NCI-H2171 treated with DMSO at 0.1 percent for 48 hours (cell line): ENCODE measurements at places on chromosomes 12 and 14.

GRCh38 chr14:53621921-53622320, 334.7 kb downstream of the BMP4 start:
- DNase-seq = no peak

GRCh38 chr14:20341646-20342045, 1.8 kb upstream of the PARP2 start:
- no peak for DNase-seq

DNA sequence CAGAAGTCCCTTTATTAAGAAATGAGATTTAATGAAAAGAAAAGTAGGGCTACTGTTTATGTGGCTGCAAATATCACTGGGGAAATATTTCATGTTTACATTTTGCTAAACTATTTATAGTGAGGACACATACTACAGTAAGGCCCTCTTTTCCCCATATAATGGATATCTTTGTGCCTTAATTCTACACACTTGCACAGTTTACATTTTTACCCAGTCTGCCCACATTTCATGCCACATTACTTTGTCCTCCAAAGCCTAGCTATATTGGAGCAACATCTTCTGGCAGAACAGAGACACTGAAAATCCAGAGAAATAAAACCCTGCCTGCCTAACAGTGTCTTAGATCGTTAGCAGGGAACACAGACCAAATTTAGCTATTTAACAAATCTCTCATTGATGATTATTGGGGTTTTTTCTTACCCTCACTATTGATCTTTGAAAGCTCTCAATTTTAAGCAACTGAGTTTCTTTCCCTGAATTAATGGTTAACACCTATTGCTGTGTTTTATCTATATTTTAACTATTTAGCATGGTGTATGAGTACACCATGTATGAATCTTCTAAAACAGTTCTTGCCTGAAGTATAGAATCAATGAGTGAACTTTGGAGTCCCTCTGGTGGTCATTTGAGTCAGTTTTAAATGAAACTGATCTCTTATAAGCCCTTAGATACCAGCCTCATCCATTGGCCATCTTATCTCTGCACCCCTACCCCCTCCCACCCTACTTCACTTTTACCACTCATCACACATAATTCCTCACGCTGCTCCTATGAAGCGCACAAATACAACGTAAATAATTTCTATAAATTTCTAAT, 170.2 kb downstream of the BCAT1 start:
- no peak for DNase-seq

GRCh38 chr12:111228916-111229666, 139.8 kb downstream of the PHETA1 start:
- no peak for DNase-seq

- DNase-seq = no peak
These were observed 24.6 kb upstream of the SERPINA1 start for GRCh38 chr14:94412671-94413638.

DNA sequence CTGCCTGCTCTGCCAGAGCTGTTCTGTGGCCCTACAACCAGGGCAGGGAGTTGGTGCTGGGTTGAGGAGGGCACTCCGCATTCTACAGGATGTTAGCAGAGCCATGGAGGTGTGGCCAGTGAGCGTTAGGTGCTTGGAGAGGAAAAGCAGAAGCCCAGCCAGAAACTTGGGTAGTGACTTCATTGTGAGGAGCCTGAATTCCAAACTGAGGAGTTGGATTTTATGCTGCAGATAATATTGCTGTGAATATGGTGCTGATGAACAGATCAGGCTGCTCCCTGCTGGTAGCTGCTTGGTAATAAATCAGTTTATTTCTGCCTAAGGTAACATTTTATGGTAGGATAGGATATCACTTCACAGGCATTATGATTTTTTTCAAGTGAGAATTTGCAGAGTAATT, 7.1 kb upstream of the CCDC175 start:
- DNase-seq = peak; percentile 73

- DNase-seq = peak; percentile 9
These were observed 1346.4 kb downstream of the TMEM121 start for GRCh38 chr14:106872611-106873446.

GRCh38 chr14:68476212-68477109, 316.4 kb downstream of the ZFP36L1 start:
- DNase-seq = no peak

GRCh38 chr14:105376521-105377440, 21.6 kb upstream of the TEX22 start:
- DNase-seq = no peak

- peak; percentile 95 for DNase-seq
These were observed at the start of gene ZC2HC1C for GRCh38 chr14:75069121-75069810. Gene ZC2HC1C (plus strand): TSS chr14:75069641. CDS start chr14:75070574, 933 bp downstream.

DNA sequence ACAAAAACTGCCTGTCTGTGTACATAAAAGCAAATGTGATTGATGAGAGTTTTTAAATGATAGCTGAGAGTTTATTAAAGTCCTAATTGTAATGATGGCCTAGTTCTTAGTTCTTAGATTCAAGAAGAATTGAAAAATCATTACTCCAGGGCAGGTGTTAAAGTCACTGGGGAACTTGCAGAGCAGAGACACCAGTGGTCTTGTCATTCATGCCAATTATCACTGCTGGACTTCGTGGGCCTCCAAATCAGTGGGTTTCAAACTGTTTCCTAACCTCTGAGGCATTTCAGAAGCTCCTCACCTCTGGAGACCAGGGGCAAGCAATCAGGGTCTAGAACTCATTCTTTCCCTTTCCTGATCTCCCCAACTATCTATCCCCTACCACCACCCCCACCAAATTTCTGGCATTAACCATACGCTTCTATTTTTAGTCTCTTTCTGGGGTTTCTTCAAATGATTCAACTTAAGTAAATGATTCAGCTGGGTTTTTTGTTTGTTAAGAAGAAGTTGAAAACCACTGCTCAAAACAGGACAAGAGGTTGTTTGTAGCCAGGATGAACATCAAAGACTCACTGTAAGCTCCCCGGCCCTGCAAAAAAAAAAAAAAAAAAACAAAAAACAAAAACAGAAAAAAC, 80.1 kb downstream of the CEP83 start:
- DNase-seq = no peak

- no peak for DNase-seq
These were observed 8.4 kb downstream of the FBXO33 start for GRCh38 chr14:39423793-39424192.

DNA sequence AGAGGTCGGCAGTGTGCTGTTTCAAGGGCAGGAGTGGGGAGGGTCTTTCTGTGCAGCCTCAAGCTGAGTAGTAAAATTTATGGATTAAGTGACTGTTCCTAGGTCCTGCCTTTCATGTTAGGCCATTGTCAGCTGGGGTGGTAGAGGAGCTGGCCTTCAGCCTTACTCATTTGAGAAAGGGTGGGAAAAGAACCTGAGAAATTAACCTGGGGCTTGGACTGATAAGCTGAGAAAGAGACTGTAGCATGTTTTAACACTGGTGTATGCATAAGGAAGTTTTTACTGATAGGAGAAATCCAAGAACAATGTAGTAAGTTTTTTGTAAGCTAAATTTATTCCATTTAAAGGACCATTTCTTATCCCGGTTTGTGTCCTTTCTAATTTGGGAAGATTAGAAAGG, 20.7 kb downstream of the IFT43 start:
- no peak for DNase-seq

- DNase-seq = no peak
These were observed 429.3 kb upstream of the SOX5 start for GRCh38 chr12:24378548-24379407.

GRCh38 chr14:99808515-99808914, 15.3 kb downstream of the EML1 start:
- DNase-seq = no peak

DNA sequence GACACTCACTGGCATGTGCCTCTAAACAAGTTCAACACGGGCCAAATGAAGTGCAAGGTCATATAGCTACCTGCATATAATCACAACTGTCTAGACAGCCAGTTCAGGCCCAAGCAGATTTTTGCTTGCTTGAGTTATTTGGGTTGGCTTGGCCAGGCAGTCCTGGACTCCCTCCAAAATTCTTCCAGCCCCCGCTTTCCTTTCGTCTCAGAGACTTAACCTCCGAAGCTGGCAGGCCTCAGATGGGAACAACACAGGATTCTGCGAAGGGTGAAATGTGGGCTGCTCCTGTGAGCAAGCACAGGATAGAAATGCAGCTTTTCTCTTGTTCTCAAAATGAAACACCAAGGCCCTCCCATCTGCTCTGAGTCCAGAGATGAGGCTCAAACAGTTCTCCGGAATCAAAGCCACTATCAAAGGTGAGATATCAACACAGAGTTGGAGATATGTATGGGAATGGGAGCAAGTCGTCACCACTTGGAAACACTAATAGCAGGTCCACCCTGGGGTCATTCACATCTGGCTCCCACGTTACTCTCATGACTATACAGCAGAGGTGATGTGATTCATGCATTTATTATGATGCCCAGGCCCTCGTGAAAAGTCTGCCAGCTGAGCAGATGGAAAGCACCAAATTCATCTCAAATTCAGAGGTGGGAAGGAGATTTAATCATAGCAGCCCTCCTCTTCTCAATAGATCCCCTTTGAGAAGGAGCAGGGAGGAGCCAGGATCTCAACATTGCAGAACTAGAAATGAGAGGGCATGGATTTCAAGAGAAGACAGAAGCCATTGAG, 389.8 kb downstream of the NUAK1 start:
- DNase-seq = no peak

- DNase-seq = no peak
These were observed 180.9 kb downstream of the CHST11 start for GRCh38 chr12:104637604-104638003.

GRCh38 chr12:26116829-26117715, 7.8 kb downstream of the BHLHE41 start:
- DNase-seq = no peak

DNA sequence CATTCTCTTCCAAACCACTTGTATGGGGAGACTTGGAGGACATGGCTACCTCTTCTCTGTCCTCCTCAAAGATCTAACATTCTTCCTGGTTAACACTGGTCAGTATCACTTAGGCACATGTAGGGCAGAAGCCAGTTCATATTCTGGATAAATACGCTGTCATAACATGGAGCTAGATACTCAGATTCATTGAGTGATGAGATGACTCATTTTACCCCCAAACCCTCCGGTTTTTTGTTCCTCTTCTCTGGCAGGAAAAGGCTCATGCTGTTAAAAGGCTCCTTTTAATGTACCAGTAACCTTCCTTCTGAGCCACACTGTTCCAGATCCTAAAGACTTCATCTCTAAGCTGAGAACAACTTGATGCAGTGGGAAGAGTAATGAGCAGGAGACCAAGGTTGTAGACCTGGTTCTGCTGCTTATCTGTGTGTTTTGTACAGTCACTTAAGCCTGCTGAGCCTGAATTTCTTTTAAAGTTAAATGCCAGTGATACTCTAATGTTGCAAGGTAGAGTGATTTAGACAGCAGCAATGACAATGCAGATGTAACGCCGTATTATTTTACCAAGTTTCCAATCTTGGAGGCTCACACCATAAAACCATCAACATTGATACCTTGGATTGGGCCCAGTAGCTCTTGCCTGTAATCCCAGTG, 57.3 kb upstream of the ELK3 start:
- DNase-seq = no peak

DNA sequence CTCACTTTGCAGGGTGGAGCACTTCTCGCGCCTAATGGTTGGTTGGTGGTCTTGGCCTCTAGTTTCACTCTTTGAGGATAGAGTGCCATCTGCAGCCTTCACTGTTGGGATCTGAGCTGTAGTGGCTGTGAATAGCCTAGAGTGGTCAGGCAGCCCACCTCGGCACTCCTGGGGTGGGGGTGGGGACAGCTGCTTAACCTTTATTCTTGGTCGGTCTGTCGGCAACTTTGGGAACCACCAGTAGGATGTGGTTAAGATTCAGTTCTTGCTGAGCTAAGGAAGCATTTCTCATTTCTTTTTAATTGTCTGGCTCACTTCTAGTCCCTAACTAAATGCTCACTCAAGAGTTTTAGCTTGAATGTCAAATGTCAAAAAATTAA, 21.1 kb downstream of the TMBIM6 start:
- DNase-seq = no peak

DNA sequence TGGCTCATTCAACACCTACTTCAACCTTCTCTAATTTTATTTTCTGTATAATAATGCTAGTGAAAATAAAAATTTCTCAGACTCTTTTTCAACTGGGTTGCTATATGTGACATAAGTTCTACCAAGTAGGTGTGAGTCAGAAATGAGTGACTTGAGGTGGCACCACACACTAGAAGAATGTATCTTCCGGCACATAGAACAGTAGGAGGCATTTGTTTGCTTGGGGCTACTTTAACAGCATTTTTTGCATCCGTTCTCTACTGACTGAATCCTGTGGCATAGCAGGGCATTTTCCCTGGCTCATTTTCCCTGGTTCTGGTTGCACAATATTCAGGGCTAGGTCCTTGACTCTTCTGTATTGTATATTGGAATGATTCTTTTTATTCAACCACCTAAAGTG, 194.0 kb upstream of the SLC16A7 start:
- DNase-seq = no peak

DNA sequence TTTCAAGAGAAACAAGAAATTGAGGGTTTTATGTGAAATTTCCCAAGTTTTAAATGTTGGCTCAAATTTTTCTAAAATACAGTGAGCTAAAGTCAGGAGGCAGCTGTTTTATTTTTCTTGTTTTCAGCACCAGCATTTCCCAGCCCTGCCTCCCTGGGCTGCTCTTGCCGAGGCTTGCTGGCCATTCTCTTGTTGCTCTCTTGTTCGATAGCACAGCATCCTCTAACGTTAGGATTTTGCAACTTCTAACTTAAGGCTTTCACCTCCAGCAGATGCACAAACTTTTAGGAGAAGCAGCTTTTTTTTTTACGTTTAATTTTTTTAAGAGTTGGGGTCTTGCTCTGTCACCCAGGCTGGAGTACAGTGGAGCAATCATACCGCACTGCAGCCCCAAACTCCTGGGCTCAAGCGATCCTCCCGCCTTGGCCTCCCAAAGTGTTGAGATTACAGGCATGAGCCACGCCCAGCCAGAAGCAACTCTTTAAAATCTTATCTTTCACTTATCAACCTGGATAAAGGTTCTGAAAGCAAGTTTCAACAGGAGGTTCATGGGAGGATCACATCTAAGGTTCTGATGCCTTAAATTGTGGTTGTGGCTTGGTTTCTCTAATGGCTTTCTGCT, 40.2 kb downstream of the B4GALNT3 start:
- no peak for DNase-seq

DNA sequence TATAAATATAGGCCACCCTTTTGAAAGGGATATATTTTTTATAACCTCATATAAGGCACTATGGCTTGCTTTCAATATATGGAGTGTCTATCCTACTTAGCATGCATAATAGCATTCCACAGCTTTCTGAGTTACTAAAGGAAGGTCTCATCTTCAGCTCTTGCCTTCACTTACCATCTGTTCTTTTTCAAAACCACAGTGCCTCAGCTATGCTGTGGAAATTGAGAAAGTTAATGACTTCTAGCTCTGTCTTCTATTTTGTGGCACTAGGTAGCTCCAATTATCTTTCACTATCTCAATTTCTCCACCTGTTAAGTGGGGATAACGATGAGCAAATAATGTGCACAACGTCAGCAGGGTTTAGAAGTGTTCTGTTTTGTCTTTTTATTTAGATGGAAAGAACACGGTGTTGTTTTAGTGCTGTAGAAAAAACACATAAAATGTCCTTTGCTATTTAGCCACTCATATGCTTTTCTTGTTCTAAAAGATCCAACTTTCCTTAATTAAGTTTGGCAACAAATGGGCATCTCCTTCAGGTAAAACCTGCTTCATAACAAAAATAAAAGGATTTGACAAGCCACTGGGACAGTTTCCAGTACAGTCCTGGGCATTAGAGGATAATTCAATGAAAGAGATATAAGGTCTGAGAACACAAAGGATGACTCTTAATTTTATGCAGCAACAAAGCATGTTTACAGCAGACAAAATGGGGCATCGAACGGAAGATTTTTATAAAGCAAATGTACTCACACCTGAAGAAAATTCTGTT, 462.0 kb upstream of the SYT1 start:
- peak; percentile 64 for DNase-seq

GRCh38 chr12:65830305-65830704, 6.0 kb downstream of the HMGA2 start:
- DNase-seq = no peak
